ENCODE measurements at places on chromosomes 7 and 10.

- DNase-seq: peak; percentile 6
These were observed 470.5 kb upstream of the LRRTM3 start for GRCh38 chr10:66455304-66455703.

DNA sequence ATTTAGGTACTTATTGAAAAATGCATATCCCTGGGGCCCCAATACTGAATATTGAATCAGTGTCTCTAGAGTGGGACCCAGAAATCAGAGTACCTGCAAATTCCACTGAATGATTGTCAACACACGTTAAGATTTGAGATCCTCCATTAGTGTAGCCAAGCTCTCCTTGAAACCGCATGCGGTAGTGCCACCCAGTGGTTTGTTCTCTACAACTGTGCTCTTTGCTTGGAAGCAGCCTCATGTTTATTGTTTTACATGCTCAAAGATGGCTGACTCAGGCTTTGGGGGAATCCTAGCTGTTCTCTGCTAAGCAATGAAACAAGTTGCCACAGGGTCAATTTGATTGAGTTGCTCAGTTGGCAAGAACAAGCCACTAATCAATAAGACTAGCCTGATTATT is 340.2 kb upstream of the CELF2 start:
- peak; percentile 40 for DNase-seq

- no peak for DNase-seq
These were observed 27.0 kb downstream of the DNMBP start for GRCh38 chr10:99982728-99983127.

DNA sequence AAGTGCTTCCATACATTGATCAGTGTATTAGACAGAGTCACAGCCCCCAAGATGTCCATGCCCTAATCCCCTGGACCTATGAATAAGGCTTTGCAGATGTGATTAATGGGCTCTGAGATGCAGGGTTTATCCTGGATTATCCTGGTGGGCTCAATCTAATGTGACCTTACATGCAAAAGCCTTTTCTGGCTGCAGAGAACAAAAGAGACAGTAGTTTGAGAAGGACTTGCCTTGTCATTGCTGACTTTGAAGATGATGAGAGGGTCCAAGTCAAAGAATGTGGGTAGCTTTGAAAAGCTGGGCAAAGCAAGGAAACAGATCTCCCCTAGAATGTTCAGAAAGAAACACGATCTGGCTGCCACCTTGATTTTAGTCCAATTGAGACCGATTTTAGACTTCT is 238.7 kb downstream of the CCSER2 start:
- no peak for DNase-seq

DNA sequence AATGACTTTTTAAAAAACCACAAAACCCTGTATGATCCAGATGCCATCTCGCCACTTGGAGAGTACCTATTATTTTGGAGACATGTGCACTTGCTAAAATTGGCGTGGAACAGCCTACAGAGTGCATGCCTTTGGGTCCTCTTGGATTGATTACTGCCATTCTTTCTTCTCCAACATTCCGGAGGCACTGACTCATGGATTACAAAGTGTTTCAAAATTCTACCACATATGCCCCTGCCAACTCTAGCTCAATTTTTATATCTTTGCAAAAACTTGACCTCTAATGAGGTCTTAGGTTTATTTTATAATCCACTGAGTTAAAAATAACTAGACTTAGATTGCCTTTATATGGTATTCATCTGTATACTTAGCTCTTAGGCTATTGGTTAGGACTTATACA is 55.8 kb upstream of the KIF5B start:
- DNase-seq: no peak

GRCh38 chr7:137245186-137245585 is 98.3 kb downstream of the PTN start:
- no peak for DNase-seq

- DNase-seq: no peak
These were observed 33.4 kb upstream of the SEC61G start for GRCh38 chr7:54792383-54792782.

DNA sequence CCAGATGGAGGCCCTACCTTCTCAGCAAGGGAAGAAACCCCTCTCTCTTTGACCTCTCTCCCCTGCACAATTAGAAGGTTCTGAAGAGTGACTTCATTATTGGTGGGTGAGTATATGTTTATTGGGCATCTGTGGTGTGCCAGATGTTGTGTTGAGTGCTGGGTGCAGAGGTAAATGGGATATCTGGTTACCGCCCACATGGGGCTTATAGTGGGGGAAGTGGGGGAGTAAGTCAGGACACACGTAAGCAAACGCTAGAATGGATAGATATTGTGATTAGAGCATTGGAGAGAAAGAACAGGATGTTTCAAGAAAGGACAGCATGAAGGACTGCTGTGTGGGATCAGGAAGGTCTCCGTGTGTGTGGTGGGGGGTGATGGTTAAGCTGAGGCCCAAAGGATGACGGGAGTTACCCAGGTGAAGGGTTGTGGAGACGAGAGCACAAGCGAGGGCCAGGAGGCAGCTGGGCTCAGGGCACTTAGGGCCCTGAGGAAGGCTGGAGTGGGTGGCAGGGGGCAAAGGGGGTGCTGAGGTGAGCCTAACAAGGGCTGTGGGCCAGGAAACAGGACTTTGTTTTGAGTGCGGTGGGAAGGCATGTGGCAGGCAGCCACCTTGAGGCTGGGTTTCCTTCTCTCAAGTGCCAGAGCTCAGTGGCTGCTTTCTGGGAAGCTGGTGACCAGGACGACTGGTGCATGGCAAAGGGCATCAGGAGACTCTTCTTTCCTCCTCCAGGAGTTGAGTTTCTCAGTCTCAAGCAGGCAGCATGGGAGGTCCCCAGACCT is 299.9 kb downstream of the RPS24 start:
- DNase-seq: no peak

- DNase-seq: no peak
These were observed 27.0 kb downstream of the IMMP2L start for GRCh38 chr7:111535142-111535870.

- DNase-seq: no peak
These were observed 6.2 kb downstream of the ZNF511 start for GRCh38 chr10:133314911-133315310.

DNA sequence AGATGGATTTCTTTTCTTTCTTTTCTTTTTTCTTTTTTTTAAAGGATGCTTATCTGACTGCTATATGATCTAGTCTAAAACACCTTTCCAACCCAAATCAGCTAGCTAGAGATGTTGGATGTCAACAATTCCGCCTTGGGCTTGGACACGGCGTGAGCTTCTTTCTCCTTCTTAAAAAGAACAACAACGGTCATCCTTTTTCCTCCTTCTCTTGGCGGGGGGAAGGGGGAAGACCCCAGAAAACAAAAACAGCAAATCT is 1.0 kb downstream of the BEND7 start:
- DNase-seq: no peak

GRCh38 chr10:54702583-54703485 is 98.2 kb downstream of the PCDH15 start:
- no peak for DNase-seq

DNA sequence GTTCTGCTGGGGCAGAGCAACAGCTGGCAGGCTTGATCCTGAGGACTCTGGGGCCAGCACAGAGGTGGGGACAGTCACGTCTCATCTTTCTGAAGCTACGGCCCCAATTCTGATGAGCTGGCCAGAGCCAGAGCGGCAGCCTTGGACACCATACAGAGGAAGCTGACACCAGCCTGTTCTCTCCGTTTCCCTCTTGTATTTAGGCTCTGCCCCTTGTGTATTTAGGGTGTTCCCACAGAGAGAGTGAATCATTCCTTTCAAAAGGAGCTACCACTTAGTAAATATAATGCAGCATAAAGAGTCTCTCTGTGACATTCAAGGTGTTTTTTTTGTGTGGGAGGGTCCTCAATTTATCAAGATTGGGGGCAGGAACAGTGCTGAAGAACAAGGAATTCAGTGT is 109.2 kb downstream of the ZNF248 start:
- no peak for DNase-seq

GRCh38 chr10:130175074-130175473 is 38.9 kb downstream of the GLRX3 start:
- no peak for DNase-seq

DNA sequence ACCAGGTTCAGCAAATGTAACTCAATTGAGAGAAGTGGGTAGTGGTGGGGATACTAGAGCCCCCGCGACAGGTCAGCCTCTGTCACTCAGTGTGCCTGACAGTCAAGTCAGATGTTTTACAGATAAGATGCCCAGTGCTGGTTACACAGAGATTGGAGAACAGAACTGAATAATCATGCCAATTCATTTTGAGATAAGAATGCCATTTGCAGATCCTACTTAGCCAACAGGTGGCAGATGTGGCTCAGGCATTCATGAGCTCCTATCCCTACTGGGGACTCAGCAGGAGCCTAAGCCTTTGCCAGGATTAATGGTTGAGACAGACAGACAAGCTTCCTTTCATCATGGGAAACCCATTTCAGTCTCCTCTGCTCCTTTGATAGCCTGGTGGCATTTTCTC is 137.8 kb downstream of the MAPK8 start:
- peak; percentile 28 for DNase-seq

GRCh38 chr10:128101901-128102300 is 24.3 kb downstream of the MKI67 start:
- DNase-seq: no peak

- no peak for DNase-seq
These were observed 171.7 kb upstream of the PHF14 start for GRCh38 chr7:10802011-10802410.

DNA sequence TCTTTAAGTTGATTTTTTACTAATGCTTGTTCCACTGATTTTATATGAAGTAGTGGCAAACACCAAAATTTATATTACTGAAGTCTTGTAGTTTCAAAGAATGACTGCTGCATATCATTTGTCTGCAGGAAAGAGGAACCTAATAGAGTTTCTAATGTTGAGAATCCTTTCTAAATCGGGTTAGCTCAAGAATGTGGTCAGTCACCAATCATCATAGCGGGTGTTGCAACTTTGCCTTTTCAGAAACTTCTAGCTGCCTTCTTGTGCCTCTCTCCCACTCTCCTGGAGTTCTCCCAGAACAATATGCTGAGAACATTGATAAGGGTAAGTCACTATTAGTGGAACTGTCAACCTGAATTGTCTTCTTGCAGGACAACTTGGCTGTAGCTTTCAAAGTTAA is 524.8 kb upstream of the SORCS1 start:
- no peak for DNase-seq

GRCh38 chr7:2781636-2782035 is 62.5 kb downstream of the GNA12 start:
- DNase-seq: no peak

GRCh38 chr7:16367115-16367514 is 54.2 kb downstream of the CRPPA start:
- no peak for DNase-seq

- no peak for DNase-seq
These were observed 102.0 kb upstream of the CTBP2 start for GRCh38 chr10:125262409-125262808.

GRCh38 chr7:55980266-55980665 is 15.9 kb downstream of the NIPSNAP2 start:
- no peak for DNase-seq

- peak; percentile 39 for DNase-seq
These were observed 605 bp downstream of the SUFU start for GRCh38 chr10:102504179-102504975.

DNA sequence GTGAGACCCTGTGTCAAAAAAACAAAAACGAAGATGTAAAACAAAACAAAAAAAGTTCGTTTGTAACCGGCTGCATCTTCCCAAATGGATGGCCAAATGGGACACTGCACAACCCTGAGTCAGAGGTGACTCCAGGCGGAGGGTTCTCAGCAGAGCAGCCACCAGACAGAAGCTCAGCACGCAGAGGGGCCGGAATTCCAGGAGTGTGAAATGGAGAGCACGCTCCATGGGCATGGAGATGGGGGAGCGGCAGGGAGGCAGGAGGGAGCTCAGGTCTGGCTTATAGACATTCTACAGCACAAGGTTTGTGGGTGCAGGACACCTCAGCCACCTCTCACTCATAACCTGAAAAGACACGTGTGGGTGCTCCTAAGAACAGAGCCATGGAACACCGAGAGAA is 227.0 kb downstream of the MAD1L1 start:
- DNase-seq: no peak

DNA sequence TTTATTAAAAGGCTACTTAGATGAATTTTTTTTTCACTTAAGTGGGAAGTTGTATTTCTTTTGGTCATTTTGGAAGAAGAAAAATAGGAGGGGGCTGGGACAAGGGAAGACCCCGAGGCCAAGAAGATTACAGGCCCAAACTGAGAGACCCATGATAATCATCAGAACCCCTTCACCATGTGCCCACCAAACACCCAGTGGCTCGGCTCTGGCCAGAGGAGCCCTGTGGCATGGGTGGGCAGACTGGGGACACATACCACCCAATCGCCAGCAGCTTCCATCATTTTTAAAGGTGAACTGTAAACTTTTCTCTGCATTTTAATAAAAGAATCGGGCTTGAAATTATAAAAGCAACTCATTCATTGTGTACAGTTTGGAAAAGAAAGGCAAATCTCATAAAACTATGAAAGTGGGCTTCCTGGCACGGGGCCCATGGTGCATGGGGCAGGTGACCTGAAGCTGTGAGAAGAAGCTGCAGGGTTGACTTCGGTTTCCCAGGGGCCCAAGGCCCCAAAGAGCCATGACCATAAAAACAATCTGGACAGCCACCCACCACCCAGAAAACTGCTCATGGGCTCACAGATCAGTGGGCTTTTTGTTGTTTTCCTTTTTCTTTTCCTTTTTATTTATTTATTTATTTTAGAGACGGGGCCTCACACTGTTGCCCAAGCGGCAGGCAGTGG is 29.4 kb upstream of the RET start:
- no peak for DNase-seq

GRCh38 chr10:120217736-120218135 is 239.3 kb upstream of the PLPP4 start:
- DNase-seq: no peak

- no peak for DNase-seq
These were observed 11.9 kb downstream of the YKT6 start for GRCh38 chr7:44212581-44213184.

DNA sequence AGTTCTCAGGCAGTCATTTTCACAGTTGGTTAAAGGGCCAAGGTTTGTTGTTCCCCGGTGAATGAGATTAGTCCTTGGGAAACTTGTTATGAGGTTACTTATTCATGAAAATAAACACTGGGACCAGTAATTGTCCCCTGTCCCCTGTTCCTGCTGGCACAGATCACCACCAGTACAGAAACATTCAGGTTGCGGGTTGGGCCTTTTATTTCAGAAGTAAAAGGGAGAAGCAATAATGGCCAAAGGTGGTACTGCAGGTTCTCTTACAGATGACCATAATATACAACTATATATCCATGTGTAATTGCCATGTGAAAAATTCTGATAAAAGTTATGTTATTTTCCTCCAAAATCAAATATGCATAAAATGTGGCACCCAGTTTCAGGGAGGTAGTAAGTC is 442.0 kb downstream of the SORCS1 start:
- DNase-seq: peak; percentile 28

GRCh38 chr10:58384544-58384998 is 639 bp upstream of the TFAM start:
- DNase-seq: no peak
